ENCODE measurements at places on chromosomes 2 and 18.

GRCh38 chr18:48801728-48802542, 148.8 kb downstream of the SMAD7 start:
- no peak for DNase-seq

DNA sequence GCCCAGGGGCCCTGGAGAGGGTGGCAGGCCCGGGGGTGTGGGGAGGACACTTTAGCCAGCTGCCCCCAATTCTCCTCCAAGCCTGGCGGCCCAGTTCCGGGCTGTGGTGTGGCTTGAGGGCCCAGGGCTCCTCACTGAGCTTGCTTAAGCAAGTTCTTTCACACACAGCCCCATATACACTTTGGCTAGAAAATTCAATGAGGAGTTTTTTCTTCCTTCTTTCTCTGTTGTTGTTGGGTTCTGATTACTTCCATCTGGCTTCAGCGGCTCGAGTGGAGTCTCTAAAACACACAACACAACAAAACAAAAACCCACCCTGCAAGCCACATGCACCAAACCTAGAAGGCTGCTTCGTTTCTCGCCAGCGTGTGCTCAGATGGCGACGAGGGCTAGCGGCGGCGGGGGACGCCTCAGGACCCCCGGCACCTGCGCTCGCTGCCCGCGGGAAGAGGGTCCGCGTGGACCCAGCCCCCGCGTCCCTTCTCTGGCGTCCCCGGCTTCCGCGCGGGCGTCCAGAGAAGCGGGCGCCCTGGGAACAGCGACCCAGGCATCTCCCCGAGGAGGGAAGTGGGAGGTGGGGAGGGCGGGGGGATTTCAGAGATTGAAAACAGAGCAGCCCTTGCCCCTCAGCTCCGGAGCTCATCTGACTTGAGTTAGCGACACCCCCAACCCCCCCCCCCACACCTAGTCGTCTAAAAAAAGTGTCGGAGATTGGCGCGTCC, 577 bp upstream of the GLI2 start:
- DNase-seq = no peak

DNA sequence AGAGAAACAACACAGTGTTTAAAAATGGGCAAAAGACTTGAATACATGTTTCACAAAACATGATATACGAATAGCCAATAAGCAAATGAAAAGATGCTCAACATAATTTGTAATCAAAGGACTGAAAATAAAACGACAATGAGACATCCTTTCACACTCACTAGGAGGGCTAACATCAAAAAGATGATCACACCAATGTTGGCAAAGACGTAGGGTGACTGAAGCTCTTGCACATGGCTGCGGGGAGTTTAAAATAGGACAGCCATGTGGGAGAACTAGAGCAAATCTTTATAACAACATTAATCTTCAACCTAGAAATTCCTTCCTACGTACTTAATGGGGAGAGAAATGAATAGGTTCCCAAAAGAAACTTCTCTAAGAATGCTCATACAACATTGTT, 19.2 kb upstream of the SEH1L start:
- no peak for DNase-seq

- DNase-seq = no peak
Observed at GRCh38 chr2:230864605-230865306, at the start of gene ITM2C. ITM2C (plus strand) TSS chr2:230864942; CDS start chr2:230865026, 84 bp downstream.

GRCh38 chr2:143906850-143907249, 613.1 kb downstream of the ZEB2 start:
- DNase-seq = no peak

- DNase-seq = no peak
Observed at GRCh38 chr2:80299661-80300060, 4.9 kb downstream of the LRRTM1 start.

DNA sequence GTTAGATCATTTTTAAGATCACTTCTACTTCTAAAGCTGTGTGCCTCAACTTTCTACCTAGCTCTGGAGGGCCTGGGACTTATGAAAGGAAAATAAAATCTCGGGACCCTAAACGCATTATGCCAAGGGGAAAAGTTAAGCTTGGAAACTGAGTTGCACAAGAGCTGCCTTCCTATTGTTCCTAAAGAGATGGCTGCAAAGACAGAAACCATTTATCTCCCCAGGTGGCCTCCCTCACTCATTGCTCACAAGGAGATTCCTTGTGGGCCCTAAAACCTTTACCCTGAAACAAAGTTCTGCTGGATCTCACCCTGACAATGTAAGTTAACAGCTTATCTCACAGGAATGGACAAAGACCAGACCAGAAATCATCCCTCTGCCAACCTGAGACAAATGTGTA, 26.8 kb downstream of the TUBB6 start:
- no peak for DNase-seq
